ENCODE measurements at places on chromosomes 16 and 17.

DNA sequence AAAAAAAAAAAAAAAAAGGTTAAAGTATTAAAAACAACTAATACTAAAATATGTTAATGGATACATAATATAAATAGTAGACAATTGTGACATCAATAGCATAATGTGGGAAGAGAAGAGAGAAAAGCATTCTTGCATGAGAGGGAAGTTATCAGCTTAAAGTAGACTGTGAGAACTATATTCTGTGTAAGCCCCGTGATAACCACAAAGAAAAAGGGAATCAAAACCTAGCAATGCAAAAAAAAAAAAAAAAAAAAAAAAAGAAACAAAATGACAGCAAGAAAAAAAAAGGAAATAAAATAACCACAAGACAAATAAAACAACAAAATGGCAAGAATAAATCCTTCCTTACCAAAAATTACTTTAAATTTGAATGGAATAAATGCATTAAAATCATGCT, 39.8 kb upstream of the MYLK3 start:
- no peak for DNase-seq

GRCh38 chr16:23534868-23535860, 22.0 kb downstream of the EARS2 start:
- peak; percentile 20 for DNase-seq

GRCh38 chr17:27403480-27404005, 52.7 kb upstream of the KSR1 start:
- DNase-seq = peak; percentile 28

- DNase-seq = no peak
Observed at GRCh38 chr16:23781176-23781575, 26.4 kb downstream of the CHP2 start.

DNA sequence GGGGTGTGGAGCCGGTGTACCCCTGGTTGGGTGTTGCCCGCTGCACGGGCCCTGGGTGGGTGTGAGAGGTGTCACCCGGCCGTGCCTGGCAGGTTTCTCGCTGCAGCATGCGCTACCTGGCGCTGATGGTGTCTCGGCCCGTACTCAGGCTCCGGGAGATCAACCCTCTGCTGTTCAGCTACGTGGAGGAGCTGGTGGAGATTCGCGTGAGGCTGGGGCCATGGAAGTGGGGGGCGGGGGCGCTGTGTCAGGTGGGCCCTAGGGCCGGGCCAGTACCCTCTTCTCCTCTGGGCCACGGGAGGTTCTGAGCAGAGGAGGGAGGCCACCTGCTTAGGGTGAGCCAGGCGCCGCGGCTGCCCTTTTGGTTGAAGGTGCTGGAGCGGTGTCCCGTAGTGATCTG, 13.4 kb downstream of the DEF8 start:
- no peak for DNase-seq

DNA sequence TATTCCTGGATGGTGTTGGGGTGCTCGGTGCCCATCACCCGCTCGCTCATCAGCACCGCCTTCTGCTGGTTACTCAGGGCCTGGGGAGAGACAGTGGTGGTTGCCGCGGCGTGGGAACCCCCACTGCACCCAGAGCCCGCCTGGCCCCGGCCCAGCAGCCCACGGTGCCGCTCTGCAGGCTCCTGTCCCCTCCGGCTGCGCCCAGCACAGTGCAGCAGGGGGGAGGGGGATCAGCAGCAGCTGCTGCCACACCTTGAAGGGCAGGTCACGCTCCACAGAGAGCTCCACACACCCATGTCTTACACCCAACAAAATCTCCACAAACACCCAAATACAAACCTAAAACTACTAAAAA, 18.8 kb downstream of the CLUH start:
- no peak for DNase-seq

DNA sequence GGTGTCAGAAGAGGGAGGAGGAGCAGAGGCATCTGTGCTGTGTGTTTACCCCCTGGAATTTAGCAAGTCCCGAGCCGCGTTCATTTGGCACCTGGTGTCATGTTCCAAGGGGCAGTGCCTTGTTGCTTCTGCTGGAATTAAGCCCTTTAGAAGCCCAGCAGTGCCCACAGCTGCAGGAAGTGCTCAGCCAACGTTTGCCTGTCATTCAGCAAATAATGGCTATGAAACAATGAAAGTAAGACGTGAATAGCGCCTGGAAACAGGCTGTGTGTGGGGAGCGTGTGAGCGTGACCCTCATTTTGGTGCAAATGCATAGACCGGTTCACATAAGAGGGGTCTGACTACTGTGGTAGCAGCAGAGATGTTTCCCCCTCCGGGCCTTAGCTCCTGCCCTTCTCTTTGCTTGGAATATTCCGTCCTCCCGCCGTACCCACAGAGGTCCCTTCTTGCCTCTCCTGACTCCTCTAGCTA, 5.8 kb upstream of the ATP2C2 start:
- no peak for DNase-seq

DNA sequence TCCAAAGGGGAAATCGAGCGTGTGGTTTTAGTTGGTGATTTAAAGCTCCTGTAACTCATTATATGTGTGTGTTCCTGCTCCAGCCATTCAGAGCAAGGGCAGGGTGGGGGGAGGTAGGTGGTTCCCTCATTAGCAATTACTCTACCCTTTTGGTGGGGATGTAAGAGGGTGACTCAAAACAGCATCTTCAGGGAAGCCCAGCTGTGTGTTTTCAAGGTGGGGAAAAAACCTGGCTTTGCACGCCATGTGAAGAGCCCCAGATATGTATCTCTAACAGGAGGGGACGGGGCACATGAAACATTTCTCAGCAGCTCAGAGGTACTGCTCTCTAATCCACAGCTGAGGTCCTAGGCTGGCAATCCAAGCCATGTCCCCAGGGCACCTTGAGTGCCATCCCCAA, 241.3 kb upstream of the ZFHX3 start:
- DNase-seq = no peak

DNA sequence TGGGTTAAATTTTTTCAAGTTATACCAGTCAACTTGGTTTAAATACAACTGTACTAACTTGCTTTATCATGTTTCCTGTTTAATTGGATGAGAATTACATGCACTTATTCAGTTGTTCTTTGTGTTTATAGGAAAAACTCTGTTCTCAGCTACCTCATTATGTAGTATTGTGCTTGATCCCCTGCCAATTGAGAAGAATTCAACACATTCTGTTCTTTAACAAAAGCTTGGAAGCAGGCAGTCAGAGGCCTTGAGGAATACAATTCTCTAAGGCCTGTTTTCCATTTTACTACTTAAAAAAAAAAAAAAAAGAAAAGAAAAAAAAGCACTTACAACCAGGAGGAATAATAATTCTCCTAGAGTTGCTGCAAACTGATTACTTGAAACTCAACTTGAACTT, 60.6 kb upstream of the CMIP start:
- no peak for DNase-seq

DNA sequence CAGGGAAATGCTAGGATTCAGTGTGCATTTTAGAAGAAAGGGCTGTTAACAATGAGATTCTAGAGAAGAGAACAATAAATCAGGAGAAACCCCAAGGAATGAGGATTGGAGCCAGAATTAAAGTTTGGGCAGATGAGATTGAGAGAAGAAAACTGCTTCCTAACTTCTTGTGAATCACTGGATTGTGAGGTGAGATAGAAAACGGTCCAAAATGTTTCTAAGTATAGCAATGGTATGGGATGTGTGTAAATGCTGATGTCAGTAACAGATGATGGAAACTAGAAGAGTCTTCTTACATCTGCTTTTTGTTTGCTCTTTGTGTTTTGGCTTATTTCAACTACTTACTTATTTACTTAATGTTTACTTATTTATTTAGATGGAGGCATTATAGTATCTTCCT, 123.0 kb downstream of the KCNJ2 start:
- DNase-seq = no peak

- DNase-seq = no peak
Observed at GRCh38 chr16:2867987-2868789, 10.2 kb upstream of the PRSS22 start.

DNA sequence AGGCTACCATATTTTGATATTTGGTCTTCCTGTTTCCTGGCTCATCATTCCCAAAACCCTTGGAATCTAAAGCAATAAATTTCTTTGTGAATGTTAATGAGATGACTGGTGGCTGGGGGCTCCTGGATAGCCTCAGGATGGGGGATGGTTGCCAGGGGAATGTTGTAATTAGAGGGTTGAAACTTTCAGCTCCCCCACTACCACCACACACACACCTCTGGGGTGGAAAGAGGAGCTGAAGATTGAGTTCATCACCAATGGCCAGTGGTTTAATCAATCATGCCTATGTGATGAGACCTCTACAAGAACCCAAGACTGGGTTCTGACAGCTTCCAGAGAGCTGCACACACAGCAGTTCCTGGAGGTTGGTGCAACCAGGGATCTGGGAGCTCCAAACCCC, 59.1 kb downstream of the HS3ST3A1 start:
- no peak for DNase-seq

- no peak for DNase-seq
Observed at GRCh38 chr17:57885148-57885915, 35.5 kb upstream of the MRPS23 start.

GRCh38 chr16:15576960-15577958, 65.7 kb downstream of the MARF1 start:
- DNase-seq = no peak

DNA sequence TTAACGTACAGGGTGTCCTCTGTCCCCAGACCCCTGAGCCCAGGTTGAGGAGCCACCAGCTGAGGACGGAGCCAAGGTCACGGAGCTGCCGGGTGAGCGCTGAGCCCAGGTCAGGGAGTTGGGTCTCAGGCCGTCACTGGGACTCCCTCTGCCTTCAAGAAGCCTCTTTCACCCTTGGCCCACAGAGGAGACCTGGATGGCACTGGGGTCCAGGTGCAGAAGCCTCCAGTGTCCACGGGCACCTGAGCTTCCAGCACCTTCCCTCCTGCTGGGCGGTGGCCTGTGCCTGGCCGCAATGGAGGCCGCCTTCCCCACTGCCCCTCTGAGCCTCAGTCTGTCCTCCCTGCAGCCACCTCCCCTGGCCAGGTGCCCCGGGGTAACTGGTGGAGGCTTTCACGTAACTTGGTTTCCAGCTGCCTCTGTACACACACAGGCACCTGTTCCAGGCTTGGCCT, 31.6 kb upstream of the CDH15 start:
- DNase-seq = peak; percentile 86

GRCh38 chr17:43857957-43858600, 11.1 kb downstream of the CD300LG start:
- no peak for DNase-seq

DNA sequence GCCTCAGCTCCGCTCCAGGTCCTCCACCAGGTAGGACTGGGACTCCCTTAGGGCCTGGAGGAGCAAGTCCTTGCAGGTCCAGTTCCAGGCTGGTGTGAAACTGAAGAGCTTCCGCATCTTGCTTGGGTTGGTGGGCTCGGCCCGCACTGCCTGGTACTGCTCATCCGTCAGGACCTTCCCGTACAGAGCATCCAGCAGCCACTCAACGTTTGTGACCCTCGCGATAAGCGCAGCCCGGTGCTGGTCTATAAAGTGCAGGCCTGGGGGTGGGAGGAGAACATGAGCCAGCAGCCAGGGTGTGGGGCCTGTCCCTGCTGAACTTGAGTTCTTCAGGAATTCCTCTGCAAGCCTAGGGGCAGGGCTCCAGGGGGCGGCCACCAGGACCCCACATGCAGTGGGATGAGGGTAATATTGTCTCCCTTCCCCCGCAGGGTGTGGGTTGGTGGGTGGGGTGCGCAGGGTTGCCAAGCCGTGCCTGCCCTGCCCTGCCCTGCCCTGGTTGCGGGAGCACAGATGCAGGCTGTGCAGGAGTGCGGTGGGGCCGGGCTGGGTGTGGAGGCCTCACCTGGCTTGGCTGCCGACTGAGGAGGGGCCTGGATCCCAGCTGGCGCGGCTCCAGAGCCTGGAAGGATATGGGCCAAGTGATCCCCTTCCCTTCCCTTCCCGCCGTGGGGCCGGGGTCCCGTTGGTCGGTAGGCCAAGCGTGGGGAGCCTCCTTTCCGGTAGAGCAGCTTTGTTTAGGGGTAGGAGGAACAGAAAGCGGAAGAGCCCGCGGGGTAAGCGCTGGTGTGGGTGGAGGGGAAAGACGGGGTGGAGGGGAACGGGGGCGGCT, 762 bp downstream of the PYCARD start:
- peak; percentile 85 for DNase-seq

- peak; percentile 89 for DNase-seq
Observed at GRCh38 chr16:28317040-28317880, 24.9 kb downstream of the SBK1 start.

DNA sequence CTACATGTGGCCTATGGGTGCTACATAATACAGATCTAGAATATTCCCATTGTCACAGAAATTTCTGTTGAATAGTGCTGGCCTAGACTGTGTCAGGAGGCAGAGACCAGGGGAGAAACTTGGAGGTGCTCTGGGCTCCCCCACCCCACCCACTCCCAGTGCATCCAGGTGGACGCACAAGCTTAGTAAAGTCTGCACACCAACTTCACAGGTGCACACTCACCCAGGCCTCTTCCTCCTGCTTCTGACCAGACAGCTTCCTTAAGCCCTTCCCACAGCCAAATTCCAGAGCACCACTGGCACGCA, 7.6 kb upstream of the CNP start:
- no peak for DNase-seq

- no peak for DNase-seq
Observed at GRCh38 chr16:50801036-50801435, 59.1 kb downstream of the CYLD start.

DNA sequence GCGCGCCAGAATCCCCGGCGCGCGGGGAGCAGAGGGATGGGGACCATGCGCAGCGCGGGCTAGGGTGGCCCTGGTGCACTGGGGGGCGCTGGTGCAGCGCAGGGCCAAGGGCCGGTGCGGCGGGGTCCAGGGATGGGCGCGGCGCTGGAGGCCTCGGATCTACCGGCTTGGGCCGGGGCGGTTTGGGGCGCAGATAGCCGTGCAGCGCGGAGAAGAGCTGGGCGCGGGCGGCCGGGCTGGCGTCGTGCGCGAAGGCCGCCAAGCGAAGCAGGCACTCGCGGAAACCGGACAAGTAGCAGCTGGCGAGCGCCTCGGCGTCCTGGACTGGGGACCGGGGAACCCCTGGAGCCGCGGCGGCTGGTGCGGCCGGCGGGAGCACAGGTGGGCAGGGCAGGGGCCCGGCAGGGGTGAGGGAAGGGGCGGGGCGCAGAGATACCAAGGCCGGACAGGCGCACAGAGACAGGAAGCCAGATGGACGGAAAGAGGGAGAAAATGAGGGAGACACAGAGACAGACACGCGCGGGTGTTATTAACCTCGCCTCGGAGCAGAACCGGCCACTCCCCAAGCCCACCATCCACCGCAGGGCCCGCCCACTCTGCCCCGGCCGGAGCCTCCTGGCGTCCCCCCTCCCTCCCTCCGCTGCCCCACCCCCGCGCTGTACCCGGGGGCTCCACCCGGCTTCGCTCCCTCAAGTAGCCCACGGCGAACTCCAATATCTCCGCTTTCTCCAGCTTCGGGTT, 2.1 kb downstream of the HES7 start:
- no peak for DNase-seq

DNA sequence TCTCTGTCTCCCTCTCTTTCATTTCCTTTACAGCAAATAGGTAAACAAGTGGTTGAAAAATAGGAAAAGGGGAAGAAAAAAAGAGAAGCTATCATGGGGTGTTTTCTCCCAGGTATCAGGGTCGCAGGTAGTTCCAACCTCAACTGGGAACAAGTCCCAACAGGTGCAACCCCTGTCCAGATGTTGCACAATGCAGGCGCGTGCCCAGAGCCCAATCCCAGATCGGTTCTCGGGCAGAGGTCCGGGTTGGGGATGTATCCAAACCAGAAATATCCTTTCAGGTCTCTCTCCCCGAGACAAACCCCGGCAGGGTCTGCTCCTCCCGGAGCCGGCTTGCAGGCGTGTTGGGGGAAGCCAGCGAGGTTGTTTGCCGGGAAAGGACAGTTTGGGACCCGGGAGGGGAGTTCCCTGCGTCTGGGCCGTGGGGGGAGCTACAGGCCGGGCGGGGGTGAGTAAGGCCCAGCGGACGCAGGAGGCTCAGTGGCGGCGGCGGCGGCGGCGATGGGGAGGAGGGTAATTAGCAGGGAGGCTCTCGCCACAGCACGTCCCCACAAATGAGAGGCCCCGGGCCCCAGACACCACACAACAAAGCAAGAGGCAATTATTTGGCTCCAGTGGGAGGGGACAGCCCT, 21.2 kb upstream of the SP6 start:
- DNase-seq = no peak

All from chondrocyte (in vitro differentiated cells).